NCI-H774 (cell line): ENCODE measurements at places on chromosomes 5 and 9.
A peak's percentile ranks its signal among the peaks of the same experiment; 100 is the strongest.

GRCh38 chr5:133489632-133490031, 122.7 kb downstream of the FSTL4 start:
- peak; percentile 32 for DNase-seq

DNA sequence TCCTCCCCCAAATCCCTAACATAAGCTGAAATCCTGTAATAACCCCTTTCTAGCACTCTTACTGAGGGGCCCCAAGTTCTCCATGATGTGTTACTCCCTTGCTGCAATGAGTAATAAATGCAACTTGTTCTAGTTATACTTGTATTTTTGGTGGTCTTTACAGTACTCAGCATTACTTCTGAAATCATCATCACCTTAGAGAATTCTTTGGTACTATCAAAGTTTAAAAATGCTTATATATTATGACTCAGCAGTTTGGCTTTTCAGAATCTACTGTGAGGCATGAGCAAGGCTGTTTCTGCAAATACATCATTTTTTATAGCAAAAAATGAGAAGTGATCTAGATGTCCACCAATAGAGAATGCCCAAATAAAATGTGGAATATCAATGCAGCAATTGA, 20.7 kb upstream of the ROPN1L start:
- no peak for DNase-seq

DNA sequence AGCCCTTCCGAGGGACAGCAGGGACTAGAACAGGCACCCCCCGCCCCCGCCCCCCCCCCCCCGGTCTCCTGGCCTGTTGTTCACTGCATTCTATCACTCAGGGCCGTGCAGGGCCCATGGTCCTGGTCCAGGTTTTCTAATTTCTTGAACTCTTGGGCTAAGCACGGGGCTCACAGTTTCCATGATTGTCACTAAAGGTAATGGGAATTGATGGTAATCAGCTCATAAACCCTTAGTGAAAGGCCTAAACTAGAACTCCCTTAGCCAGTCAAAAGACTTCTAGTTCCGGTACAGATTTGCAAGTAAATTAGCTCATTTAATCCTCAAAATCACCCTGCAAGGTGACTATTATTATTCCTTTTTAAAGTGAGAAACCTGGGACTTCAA, 14.7 kb upstream of the PWWP2A start:
- DNase-seq = no peak

- no peak for DNase-seq
Observed at GRCh38 chr5:37054391-37054790, 177.8 kb downstream of the NIPBL start.

GRCh38 chr9:134335486-134336220, 9.4 kb downstream of the RXRA start:
- DNase-seq = no peak

- no peak for DNase-seq
Observed at GRCh38 chr9:31873722-31874121, 510.7 kb upstream of the ACO1 start.

GRCh38 chr5:154287136-154287535, 96.6 kb downstream of the GALNT10 start:
- DNase-seq = no peak

DNA sequence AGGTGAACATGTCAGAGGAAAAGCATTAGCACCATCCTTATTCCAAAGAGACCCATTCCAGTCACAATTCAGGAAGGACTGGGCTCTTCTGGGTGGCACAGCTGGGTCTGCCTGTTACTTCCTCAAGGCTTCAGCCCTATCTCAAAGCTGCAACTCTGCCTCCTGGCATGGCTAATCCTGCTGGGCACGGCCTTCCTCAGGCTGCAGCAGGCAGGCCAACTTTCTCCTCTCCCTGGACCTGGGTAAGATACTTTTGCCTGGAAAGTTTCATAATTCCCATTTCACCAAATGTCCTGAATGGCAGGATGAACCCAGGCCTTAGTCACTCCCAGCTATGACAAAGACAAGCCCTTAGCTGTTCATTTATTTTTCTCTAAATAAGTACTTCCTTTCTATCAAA, 50.1 kb downstream of the MACROH2A1 start:
- DNase-seq = no peak

- DNase-seq = no peak
Observed at GRCh38 chr5:2430606-2431005, 320.9 kb downstream of the IRX2 start.

GRCh38 chr5:132392978-132393825, 23.7 kb downstream of the SLC22A5 start:
- DNase-seq = no peak

GRCh38 chr5:76356887-76357286, 46.2 kb upstream of the IQGAP2 start:
- no peak for DNase-seq

GRCh38 chr9:36866840-36867239, 167.2 kb downstream of the PAX5 start:
- no peak for DNase-seq

GRCh38 chr5:27171761-27172261, 133.4 kb upstream of the CDH9 start:
- DNase-seq = no peak

GRCh38 chr9:79490657-79491248, 81.0 kb upstream of the TLE4 start:
- DNase-seq = no peak

GRCh38 chr5:141839015-141839513, 39.1 kb downstream of the PCDH1 start:
- no peak for DNase-seq

GRCh38 chr9:133474853-133475252, 4.0 kb downstream of the SLC2A6 start:
- DNase-seq = no peak

- no peak for DNase-seq
Observed at GRCh38 chr5:123582550-123583285, 70.7 kb downstream of the CSNK1G3 start.

- no peak for DNase-seq
Observed at GRCh38 chr5:177146891-177147638, 13.5 kb downstream of the NSD1 start.

GRCh38 chr5:143583409-143583808, 179.9 kb upstream of the NR3C1 start:
- no peak for DNase-seq

- no peak for DNase-seq
Observed at GRCh38 chr5:52702877-52703276, 84.8 kb upstream of the ITGA1 start.

DNA sequence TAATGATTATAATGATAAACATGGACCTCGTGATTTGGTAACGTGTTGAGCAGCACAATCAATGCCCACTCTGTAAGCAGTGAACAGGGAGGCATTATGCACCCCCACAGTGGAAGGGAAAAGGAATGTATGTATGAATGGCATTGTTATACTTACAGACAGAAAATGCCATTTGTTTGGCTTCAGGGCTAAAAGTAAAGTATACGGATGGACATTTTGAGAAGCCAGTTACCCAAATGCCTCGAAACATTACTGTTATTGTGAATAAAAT, 260.2 kb upstream of the PPP1R2B start:
- no peak for DNase-seq

- no peak for DNase-seq
Observed at GRCh38 chr5:31269259-31269658, 75.8 kb downstream of the CDH6 start.
